ENCODE measurements at places on chromosomes 6 and 20. TPM values are rescaled to one million over a fixed set of nuclear protein-coding genes. Genes with fewer than 3 reads are reported as not detected.

PHACTR2 gene
- polyA plus RNA-seq: 31.8 TPM

LAMP5 gene
- polyA plus RNA-seq: 5.1 TPM

ARMH2 gene
- polyA plus RNA-seq: not detected

WFDC5 gene
- not detected for polyA plus RNA-seq

FLRT3 gene
- polyA plus RNA-seq: 164 TPM

OR2B2 gene
- polyA plus RNA-seq: not detected

TUBB1 gene
- 2.4 TPM for polyA plus RNA-seq

NELFE gene
- 94.0 TPM for polyA plus RNA-seq

TNFAIP3 gene
- 7.8 TPM for polyA plus RNA-seq

- DNase-seq: no peak
Measured at GRCh38 chr20:23596579-23597250, 9.0 kb downstream of the CST9 start.

GRCh38 chr6:27176096-27176495, 71.4 kb upstream of the PRSS16 start:
- DNase-seq: no peak

- DNase-seq: no peak
Measured at GRCh38 chr20:11777387-11778205, 140.1 kb upstream of the BTBD3 start.

DNA sequence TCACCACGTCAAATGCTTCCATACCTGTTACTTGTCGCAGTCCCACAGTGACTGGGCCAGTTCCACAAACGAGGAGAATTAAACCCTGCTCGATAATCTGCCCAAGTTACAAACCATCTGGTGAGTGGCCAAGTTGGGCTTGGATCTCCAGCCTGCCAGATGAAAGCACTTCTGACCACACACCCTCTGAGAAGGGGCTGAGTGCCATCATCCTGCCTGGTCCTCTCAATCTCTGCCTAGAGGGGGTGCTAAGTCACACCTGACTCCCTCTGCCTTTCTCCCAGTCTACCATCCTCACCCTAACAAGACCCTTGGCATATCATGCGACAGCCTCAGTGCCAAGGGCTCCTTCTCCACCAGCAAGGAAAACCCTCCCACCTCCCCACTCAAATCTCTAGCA, 15.8 kb downstream of the RRP36 start:
- DNase-seq: no peak

- DNase-seq: no peak
Measured at GRCh38 chr6:138517635-138518034, 18.3 kb upstream of the NHSL1 start.

GRCh38 chr20:48702455-48702913, 125.3 kb downstream of the PREX1 start:
- DNase-seq: no peak

GRCh38 chr6:34011264-34011663, 134.6 kb downstream of the GRM4 start:
- DNase-seq: no peak

DNA sequence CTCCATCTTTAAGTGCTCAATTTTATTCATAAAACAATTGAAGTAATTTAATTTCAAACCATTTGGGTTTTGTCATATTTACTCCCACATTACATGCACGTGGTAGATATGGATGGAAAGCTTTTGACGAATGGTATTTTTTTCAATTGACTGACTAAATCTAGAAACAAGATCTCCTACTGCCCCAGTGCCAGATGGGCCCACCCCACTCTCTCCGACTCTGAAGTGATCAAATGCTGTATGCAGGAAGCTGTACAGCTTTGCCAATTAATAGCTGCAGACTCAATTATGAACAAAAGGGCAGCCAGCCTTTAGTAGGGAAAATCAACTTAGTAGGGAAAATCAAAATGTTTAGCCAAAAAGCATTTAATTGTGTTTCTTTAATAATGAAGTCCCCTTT, 46.2 kb downstream of the PACRG start:
- DNase-seq: no peak

GRCh38 chr6:16436550-16436949, 198.2 kb downstream of the GMPR start:
- DNase-seq: no peak

GRCh38 chr6:17884498-17885478, 102.6 kb downstream of the KIF13A start:
- no peak for DNase-seq

GRCh38 chr6:128754658-128755256, 128.2 kb upstream of the LAMA2 start:
- no peak for DNase-seq

DNA sequence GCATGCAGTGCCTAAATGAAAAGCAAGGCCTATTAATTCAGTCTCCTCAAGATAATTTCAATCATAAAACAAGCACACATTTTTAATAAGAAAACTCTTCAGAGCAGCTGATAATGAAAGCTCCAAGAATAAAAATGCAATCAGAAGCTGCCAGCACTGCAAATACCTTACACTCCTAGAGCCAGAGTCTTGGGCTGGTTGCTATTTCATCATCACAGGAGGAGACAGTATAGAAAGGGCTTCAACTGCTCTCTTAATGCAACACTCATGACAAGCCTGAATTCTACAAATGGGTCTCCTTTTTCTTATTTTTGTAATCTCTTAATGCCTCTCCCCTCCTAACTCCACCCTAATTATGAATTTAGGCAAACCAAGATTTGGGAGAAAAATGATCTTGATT, 11.2 kb upstream of the MC3R start:
- no peak for DNase-seq

DNA sequence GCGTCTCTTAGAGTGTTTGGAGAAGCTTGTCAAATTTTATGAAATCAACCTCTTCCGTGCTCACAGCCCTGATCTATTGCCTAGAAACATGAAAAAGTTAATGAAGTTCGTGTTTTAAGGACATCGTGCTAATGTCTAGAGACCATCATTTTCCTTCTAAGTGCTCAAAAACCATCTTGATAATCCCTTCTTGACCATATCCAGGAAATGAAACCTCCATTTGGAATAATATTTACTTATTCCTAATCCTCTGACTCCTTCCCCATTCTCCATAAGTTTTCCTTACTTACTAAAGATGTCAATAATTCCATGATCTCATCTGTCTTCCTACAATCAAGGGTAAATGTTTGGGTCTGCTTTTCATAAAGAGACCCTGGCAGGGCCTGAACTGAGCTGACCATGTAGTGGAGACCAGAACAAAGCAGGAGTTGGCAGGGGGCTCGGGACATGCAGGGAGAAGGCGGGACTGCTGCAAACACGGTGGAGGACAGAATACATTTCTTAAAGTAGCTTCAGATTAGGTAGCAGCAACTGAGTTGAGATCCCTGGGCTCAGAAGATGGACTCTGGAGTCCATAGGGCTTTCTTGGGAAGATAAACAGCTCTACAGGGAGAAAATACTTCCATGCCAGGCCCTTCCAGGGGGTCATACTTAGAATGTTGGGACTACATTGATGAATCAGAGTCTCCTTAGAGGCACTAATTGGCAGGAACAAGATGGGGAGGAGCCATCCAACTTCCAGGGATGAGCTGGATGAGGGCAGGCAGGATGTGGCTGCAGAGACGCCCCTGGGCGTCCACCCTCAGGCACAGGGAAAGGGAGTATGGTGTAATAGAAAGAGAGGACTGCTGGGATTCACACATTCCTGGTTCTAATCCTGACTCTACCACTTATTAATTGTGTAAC, 100.7 kb downstream of the RIN2 start:
- no peak for DNase-seq

DNA sequence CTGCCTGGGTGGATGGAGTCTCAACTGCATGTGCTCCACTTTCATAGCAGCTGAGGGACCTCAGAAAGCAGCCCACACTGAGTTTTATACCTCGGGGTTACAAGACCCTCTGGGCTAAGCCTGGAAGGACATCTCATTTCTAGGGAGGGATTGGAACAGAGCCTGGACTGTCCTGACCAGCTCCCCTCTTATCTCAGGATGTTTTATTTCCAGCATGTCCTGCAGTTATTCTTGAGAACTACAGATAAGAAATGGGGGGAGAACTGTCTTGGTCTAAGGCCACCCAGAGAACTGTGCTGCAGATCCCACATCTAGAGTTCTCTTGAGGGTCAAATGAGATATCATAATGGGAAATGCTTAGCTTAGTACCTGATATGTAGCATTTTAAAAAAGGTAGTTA, 97.3 kb upstream of the CHD6 start:
- DNase-seq: no peak

DNA sequence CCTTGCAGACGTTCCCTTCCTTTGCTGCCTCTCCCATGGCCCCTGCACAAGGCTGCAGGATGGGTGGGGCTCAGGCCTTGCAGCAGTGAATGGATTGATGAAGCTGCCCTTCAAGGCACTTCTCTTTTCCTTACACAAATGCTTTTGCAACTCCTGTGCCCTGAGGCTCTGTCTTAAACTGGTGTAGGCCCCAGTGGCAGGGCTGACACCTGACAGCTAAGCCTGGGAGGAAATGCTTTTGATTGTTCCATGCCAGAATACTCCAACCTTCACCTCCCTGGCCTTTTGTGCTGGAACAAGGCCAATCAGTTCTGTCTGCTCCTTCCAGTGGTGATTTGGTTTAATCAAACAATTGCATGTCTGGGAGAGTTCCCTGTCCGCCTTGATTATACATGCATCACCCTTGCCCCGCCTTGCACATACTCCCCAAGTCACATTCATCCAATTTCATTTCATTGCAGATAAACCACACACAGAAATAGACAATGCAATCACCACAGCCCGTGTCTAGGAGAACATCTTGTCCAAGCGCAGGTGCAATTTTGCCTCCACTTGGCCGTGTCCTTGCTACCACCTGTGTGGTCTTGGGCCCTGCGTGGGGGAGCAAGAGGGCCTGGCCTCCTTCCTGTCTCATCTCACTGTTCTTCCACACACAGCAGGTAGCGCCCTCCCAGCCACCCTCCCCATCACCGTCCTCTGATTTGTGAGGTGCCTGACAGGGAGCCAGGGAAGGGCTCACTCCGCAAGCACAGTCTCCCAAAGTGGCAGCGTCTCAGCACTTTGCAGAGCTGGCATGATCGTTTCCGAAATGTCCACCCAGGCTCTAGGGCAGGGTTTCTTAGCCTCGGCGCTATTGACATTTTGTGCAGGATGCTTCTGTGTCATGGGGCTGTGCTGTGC, 120.4 kb downstream of the CDH26 start:
- no peak for DNase-seq

GRCh38 chr6:104253236-104253635, 606.5 kb downstream of the HACE1 start:
- no peak for DNase-seq

- DNase-seq: no peak
Measured at GRCh38 chr6:85679445-85680123, 36.9 kb upstream of the SYNCRIP start.

DNA sequence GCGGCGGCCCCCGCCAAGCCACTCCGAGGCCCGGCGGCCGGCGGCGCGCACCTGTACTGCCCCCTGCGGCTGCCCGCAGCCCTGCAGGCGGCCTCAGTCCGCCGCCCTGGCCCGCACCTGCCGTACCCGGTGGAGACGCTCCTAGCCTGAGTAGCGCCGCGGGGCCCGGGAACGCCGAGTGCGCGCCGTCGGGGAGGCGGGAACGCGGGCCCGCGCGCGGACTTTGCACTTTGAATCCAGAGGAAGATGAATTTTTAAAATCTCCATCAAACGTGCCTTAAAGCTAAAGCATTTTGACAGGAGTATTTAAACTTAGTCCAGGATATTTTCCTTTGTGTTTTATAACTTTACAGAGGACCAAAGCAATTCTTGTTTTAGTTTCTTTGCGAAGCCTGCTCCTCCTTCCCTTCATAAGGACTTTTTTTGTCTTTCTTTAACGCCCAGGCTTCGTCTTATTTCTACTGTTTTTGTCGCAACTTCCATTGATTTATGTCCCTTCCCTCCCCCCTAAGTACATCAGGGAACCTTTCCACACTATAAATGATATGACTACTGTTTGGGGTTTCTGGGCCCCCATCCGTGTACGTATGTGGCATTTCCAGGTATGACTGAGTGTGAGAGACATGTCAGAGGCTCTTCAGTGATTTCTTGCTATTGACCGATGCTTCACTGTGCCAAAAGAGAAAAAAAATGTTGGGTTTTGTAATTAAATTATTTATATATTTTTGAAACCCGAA, 2.0 kb downstream of the FOXQ1 start:
- no peak for DNase-seq

GRCh38 chr6:132751306-132751705, 6.4 kb downstream of the VNN2 start:
- DNase-seq: no peak

DNA sequence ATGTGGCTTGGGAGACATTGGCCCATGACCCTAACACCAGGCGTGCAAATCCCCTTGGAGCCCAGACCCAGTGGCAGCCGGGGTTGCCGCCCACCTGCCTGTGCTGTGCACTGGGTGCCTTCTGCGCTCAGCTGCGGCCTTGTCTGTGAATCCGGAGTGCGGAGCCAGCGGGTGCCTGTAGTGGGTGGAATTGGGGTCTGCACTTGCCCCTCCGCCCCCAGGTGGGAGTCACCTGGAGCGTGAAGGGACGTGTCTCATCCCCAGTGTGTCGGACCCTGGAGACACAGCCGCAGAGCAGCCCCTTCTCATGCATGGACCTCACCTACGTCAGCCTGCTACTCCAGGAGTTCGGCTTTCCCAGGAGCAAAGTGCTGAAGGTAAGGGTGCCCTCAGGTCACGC, 22.9 kb upstream of the PYGB start:
- DNase-seq: no peak

DNA sequence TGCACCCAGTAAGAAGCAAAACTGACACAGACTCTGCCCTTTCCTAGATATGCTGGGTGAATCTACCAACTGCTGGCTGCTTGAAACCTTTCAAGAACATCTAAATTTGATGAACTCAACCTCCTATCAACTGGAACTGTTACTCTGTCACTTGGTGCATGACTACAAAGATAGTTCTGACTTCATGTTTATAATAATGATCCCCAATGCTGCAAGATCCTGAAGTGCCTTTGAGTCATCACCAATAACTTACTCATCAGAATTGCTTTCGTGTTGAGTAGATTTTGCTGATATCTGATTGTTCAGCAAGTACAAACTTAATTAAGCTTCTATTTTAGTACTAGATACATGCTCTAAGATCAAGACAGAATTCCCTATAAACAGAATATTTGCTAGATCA, 100.2 kb upstream of the ARMC2 start:
- no peak for DNase-seq

DNA sequence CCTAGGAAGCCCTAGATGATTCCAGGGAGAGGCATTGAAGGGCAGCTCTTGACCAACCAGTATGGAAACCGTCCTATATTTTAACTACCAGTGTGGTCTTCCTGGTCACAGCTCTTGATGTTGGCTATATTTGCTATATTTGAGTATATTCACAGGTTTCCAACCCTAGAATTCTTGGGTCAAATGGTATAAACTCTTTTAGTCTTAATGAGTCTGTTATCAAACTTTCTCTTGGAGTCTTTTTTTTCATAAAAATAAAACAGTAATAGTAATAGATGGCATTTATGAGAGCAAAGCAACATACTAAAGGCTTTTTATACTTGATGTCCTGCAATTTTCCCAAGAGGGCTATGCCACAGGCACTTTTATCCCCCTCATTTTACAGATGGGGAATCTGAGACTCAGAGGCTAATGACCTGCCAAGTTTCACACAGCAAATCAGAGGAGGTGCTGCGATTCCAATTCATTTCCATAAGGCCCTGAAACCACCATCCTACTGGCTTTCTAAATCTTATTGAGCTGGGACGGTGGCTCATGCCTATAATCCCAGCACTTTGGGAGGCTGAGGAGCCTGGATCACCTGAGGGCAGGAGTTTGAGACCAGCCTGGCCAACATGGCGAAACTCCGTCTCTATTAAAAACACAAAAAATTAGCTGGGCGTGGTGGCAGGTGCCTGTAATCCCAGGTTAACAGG, 217.2 kb upstream of the ZNF217 start:
- DNase-seq: no peak

Measured in right renal cortex interstitium (tissue), 3 donors.